Stimulated activated CD8-positive, alpha-beta memory T cell treated with anti-CD3 and anti-CD28 coated beads, Interleukin-15, amount 100 ng/mL, for 1 hour (primary cell): ENCODE measurements at places on chromosomes 5 and 9.

DNA sequence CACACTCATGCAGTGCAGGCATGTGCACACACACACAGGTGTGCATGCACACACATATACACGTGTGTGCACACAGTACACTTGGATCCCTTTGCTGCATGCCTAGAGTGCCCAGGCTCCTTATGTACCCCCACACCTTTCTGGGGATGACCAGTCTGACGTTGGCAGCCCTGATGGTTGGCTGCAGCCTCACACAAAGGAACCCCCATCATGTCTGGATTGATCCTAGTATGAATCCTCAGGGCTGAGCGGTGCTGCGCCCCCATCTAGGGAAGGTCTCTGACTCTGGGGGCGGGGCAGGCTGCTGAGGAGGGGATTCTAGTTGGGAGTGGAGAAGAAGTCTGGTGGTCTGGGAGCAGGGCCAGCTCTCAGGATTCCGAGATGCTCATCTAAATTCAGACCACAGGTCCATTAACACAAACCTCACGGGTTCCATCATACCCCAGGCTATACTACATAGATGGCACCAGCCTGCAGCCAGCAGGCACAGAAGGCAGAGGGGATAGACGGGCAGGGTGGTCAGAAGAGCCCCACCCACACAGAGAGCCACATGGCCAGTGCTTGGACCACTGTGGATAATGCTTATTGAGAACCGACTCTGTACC, 50.5 kb upstream of the OLFM1 start:
- DNase-seq: no peak

DNA sequence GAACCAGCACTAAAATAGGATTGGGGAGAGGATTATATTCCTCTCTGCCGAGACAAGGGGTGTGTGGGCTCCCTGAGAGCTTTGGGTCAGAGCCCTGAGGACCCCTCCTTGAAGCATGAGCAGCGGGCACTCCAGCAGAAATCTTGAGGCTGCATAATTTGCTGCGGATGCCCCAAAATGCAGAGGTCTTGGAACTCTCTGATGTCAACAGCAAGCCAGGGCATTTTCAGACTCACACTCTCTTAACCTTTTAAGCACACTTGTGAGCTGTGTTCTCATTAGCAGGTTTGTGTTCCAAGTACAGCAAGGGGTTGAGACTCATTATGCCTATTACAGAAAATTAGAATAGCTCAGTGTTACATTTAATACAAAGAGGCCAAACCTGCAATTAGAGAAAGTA, 513.0 kb upstream of the ADAMTS16 start:
- DNase-seq: no peak

GRCh38 chr9:70625078-70625477, 210.6 kb upstream of the KLF9 start:
- no peak for DNase-seq

GRCh38 chr5:147093138-147093537, 141.7 kb upstream of the STK32A start:
- DNase-seq: no peak

DNA sequence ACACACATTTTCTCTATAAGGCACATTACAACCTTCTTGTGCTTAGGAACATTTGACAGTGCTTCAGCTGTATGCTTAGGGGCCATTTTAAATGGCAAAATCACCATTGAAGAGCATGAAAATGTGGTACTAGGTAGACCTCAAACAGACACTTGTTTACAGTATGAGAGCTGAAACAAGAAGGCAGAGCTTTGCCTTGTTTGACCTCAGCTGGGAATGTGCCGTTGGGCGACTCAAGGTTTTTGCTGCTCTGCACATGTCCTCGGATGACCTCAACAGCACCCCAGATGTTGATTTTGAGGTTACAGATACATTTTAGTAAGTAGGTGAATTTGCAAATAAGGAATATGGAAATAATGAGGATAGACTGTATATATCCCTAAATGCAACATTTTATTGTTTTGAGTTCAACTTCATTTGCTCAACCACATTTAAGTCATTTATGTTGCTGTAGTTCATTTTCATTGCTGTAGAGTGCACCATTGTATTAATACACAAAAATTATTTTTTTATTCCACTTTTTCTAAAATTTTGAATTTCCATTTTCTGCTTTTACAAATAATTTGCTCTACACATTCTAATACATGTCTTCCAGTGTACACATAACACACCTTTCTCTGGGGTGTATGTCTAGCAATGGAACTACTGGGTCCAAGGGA, 206.8 kb downstream of the NR3C1 start:
- DNase-seq: no peak

DNA sequence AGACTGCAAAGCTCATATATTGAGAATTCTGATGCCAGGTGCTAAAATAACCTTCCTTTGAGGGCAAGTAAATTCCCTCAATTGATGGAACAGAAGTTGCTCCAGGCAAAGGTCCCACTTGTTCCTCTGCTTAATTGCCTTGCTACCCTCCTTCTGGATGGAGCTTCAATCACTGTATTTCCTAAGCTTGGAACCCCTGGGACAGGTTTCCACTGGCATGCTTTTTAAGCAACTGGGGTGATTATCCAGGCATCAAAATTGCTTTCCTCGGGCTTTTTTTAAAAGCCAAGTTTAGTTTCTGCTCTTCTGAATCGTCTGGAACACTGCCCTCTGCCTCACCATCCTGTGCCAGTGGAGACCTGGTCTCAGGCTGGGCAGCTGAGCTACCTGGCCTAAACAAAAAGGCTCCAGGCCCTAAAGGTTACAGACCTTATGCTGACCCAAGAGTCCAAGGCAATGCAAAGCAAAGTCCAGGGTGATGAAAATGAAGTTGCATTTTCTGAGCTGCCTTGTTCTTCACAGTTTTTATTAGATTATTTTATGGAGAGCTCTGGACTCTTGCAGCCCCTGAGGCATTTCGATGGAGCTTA, 167.9 kb upstream of the CD180 start:
- DNase-seq: no peak

DNA sequence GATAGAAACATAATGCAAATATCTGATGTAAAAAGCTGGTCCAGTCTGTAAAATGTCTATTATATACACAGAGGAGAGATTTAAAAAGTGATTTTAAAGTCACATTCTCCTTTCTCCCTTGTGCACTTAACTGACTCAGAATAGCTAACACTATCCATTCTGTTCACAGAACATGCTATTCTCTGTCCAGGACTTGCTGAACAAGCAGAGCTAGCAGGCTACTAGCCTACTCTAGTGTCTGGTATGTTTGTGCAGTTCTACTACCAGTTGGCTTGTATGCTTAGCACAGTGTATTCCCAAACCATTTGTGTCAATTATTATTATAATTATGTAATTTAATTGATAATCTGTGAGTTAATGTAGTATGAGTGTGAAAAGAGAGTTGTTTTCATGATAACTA, 161.7 kb upstream of the NUDT12 start:
- no peak for DNase-seq

- DNase-seq: no peak
Measured at GRCh38 chr9:95305770-95306492, 11.6 kb downstream of the FANCC start.

DNA sequence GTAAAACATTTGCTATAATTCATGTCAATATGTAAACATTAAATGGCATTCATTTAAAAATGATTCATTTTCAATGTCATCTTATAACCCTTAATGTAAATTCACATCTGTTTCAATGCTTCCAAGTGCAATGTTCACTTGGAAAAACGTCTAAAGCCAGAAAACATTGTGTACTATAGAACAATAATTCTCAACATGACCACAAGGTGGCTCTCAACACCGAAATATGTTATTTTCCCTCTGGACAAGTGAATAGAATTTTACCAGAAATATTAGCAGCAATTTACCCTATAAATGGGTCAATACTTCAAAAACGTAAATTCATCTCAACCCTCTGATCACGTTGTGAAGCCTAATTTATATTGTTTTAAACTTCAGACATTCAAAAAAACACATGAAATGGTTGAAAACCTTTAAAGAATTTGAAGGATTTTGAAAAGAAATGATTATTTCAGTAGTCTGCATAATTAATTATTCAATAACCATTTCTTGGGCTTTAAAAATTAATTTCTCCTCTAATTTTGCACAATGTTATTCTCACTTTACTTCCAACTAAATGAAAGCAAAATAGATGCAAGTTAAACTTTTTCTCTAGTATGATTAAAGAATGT, 11.0 kb downstream of the CDH10 start:
- DNase-seq: no peak

- no peak for DNase-seq
Measured at GRCh38 chr9:93133681-93134014, 403 bp downstream of the NINJ1 start.

DNA sequence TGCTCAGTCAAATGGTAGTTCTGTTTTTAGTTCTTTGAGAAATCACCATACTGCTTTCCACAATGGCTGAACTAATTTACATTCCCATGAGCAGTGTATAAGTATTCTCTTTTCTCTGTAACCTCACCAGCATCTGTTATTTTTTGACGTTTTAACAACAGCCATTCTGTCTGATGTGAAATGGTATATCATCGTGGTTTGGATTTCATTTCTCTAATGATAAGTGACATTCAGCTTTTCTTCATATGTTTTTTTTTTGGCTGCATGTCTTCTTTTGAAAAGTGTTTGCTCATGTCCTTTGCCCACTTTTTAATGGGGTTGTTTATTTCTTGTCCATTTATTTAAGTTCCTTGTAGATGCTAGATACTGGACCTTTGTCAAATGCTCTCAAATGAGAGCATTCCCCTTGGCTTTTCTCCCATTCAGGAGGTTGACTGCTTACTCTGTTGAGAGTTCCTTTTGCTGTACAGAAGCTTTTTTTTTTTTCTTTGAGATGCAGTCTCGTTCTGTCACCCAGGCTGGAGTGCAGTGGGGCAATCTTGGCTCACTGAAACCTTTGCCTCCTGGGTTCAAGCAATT, 58.7 kb upstream of the RGMB start:
- no peak for DNase-seq

GRCh38 chr5:35030426-35031100, 17.2 kb downstream of the AGXT2 start:
- no peak for DNase-seq

GRCh38 chr5:154077696-154078095, 38.9 kb downstream of the MFAP3 start:
- no peak for DNase-seq

- no peak for DNase-seq
Measured at GRCh38 chr5:58855851-58856739, 273.2 kb downstream of the RAB3C start.

DNA sequence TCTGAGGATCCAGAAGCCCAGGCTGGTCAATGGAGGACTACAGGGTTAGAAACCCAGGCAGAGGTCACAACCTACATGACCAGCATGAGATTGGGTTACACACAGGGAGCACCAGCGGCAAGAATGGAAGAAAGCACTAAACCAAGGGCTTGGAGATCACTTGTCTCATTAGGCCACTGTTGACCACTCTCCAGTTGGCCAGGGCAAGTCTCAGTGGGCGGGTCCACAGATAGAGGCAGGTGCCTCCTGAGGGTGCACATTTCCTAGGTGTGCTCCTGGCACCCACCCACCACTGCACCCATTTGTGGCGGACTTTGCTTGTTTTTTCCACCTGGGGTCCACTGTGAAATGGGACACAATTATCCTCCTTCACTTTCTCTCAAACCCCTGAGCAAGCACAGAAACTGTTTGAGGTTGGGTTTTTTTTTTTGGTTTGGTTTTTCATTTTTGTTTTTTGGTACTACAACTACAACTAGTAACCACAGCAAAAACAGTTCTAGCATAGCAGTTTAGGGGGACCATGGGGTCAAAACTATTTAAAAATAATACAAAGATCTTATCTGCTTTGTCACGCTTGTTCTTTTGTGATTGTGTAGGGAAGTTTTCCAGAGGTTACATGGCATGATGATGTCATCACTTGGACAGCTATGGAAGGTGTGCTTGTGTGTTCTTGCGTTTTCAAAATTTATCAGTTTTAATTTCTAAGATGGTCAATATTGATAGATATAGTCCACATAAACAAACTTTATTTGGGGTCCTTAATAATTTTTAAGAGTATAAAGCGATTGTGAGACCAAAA, 6.1 kb downstream of the NPR2 start:
- no peak for DNase-seq

DNA sequence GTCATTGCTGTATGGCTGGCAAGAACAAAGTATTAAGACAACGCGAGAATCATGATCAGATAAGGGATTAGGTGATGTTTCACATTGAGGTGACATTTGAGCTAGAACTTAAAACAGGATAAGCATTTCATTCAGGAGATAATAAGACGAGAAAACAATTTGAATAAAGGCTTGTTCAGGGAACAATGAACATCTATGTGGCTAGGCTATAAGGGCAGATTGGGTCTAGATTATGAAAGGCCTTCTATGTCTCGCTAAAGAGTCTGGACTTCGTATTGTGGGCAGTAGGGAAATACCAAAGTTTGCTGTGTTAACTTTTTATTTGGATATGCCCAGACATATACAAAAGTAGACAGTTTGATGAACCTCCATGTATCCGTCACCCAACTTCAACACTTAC, 6.9 kb downstream of the MRPL22 start:
- DNase-seq: no peak

DNA sequence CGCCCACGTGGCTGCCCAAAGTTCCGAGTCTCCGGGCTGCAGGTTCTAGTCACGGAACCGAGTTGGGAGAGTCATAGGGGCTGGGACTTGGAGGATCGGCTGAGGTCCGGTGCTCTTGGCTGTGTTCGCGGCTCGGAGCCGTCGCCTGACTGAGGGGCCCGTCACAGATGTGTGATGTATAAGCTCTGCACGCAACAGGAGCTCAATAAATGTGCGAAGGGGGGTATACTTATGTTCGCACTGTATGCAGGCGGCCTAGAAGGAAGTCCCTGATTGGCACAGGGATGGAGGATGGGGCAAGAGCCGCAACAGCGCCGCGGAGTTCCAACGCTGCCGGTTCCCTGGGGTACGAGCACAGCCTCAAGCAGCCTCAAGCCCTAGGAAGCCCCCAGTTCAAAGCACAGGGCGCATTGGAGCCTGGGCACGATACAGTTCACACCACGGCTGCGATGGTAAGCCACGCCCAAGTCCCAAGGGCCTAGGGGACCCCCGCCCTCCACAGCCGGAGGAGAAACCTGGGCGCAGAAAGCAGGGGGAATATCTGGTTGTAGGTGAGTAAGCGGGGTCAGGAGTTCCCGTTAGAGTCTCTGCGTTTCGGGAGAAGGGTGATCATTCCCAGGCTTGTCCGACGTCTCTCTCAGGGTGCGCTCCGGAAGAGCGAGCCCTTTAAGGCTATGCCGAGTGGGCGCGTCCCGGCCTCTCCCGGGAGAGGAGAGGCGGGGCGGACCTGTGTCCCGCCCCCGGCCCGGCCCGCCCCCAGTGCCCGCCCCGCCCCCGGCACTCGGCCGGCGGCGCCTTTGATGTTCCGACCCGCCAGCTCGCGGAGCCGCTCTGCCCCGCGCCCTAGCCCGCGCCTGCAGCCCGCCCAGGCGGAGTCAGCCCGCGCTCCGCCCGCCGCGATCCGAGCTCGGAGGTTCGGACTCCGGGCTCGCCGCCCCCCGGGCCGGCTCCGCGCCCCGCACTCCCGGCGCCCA, at the start of gene TCF7:
TSS of gene TCF7 (plus strand) at position 780 of the 974 bp plus-strand sequence. CDS start 226 bp downstream, outside the sequence.
- no peak for DNase-seq

DNA sequence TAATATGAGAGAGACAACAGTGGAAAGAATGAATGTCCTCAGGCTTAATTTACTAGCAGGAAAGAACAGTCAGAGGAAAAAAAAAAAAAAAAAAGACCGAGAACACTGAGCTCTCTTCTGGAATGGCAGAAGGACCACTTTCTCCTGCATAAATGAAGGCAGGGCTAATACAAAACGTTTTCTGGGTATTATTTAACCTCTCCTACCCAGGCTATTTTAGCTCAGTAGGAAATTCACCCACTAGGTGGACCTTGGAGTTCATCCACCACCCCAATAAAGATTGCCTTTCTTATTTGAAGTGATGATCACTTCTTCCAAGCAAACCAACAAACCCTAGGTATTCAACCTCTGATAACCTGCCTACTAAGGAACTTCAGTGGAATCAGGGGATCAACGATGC, 3.7 kb downstream of the GLIS3 start:
- DNase-seq: no peak
